ENCODE measurements at places on chromosomes 12 and 14.

- peak; percentile 87 for DNase-seq
Measured at GRCh38 chr12:121568971-121569751, 11.7 kb downstream of the KDM2B start.

DNA sequence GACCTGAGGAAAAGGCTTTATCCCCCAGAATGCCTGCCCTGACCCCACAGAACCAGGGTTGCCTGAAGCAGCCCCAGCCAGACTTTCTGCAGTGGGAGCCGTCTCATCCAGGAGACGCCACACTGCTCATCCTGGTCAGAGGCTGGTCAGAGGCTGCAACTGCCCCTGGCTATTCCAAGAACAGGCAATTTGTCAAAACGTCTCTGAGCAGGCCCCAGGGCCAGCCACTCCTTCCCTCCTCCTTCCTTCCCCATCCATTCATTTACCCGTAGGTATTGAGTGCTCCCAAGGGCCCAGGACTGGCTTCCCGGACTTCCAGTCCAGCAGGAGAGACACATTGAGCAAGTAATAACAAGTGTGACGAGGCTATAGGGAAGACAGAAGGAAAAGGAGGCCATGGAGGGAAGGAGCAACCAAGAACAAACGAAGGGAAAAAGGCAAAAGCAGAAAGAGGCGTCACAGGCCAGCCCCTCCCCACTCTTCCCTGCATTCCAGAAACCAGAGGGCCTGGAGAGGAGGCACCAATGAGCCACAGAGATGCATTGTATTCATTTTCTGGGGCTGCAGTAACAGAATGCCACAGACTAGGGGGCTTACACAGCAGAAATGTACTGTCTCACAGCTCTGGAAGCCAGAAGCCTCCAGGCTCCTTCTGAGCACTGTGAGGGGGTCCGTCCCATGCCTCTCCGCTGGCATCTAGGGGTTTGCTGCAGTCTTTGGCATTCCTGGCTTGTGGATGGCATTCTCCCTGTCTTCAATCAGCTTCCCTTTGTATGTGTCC lies 21.0 kb upstream of the CD9 start:
- DNase-seq = peak; percentile 55

DNA sequence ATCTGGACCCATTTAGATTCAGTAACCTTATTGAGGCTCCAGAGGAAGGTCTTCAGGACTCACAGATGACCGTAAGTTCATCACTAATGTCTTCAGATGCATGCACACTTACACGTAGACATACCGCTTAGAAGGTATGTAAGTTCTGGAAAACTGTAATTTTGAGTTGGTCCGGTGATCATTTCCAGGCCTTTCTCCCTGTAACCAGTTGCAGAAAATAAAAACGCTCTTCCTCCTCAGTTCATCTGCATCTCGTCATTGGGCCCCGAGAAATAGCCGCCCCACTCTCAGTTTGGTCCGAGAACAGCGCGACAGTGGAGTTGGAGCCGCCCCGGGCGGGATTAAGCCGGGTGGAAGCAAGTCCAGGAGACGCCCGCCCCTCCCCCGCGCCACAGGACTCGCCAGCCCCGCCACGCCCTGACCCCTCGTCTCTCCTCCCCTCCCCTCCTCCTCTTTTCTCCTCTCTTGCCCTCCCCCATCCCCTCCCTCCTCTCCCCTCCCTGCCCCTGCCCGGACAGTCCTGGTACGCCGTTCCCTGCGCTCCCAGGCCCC lies 83.7 kb downstream of the TNFAIP2 start:
- DNase-seq = peak; percentile 78

DNA sequence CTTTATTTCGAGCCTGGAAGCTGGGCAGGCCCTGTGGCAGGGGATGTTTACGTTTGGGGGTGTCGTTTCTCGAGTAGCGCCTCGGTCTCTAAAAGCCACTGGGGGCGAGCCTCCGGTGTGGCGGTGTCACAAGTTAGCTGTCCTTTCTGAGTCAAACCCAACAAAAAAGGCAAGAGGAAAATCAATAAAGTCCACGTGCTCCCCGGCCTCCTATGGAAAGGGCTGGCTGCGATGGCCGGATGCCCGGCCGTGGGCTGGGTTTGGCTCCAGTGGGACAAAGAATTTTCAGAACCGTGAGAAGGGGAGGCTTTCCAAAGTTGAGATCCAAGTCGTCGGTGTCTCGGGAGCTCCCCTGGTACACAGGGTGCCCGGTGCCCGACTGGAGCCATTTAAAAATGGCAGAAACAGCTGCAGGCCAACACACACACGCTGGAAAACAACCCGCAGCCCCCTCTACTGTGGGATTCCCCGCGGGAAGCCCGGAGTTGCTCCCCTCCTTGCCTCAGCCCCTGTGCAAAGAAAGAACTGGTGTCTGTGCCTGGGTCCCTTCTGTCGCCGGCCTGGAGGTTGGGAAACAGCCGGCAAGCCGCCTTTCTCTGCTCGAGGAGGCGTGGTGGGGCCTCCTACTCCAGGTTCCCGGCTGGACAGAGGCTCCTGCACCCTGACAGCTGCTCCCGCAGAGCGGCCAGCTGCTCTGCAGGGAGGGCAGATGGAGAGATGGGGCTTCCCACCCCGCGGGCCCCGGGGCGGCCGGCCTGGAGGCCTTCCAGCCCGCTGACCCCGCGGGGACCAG lies 1.9 kb downstream of the BCL7A start:
- peak; percentile 89 for DNase-seq

DNA sequence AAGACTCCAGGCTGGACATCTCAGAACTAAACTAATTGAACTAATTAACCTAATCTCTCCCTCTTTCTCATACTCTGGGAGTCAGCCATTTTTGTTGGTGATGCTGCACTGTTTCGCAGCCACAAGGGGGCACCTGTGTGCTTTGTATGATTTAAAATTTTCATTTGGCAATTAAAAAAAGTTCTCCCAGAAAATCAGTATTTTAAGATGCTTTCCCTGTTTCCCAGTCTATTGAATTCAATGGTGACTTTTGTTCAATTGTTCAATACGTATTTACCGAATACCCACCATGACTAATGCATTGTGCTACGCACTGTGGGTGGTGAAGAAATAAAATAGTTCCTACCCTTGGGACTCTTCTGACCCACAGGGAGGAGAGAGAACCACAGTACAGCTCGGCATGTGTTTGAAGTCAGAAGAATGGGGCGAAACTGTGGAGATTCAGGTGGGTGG lies 63.7 kb downstream of the ZNF664 start:
- peak; percentile 83 for DNase-seq

DNA sequence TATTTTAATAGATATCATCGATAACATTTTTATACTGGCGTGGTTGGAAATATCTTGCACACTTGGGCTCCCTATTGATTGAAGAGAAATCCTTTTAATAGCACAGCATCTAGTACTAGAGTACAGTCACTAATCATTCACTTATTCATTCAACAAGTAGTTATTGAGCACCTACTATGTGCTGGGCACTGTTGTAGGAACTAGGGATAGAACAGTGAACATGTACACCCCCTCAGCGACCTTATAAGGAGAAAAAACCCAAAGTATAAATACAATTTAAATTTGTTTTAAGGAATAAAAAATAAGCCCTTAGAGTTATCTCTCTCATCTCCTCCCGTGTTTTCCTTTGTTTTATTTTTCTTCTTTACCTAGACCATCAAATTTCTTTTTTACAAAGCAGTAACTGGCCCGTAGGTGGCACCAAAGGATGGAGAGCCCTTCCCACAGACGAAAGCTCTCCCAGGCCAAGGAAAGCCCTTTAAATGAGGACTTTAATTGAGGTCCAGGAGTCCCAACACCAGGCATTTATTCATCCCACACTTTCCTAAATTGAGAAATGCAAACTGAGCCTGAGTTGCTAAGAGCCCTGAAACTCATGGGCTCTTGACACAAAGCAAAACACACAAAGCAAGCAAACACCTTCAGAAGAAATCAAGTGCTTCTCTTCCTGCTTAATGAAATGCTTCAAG lies 29.0 kb downstream of the PEBP1 start:
- peak; percentile 44 for DNase-seq

GRCh38 chr12:53054112-53054878 lies 4.4 kb downstream of the TNS2 start:
- peak; percentile 98 for DNase-seq

DNA sequence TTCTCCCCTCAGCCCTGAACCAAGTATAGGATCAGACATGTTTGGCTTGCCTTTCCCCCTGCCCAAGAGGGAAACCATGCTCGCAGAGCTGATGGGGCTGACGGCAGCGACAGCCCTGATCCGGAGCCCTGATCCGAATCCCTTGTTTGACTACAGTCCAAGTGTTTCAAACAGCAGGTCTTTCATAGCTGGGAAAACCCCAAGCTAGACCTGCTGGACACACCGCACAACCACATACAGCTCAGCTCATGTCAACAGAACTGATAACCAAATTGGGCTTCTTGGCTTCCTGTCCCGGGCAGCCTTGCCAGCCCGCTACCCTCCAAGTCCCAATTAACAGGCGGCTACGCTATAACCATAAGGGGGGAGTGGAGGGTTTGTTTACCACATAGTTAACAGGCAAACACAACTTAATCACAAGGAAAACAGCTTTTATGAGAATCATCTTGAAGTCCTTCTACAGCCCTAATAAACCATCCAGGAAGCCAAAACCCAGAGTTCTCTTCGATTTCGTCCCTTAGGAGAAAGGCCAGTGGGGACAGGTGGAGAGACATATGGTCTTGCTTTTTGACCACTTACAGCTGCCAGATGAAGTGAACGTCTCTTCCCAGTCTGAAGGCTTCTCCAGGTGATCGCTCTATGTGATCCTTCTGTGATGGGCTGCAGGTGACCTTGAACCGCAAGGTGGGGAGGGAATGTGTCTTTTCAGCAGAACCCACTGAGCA lies 64.5 kb upstream of the MANSC4 start:
- peak; percentile 17 for DNase-seq

DNA sequence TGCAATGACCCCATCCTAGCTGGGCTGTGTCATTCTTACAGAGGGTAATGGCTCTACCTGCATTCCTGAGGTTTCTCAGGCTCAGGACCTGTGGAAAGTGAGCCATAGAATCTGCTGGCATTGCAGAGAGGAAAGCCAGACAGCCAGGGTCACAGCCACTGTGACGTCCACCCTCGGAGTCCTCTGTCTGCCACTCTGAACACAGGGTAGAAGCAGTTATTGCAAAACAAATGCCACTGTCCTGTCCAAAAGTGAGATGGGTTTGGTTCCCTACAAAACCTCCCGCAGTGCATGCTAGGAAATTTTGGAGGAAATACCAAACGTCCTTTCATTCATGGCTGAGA lies 37.8 kb downstream of the TNFAIP2 start:
- no peak for DNase-seq

- no peak for DNase-seq
Measured at GRCh38 chr12:47999816-48000215, 4.5 kb downstream of the COL2A1 start.

GRCh38 chr14:23578560-23579310 lies at the start of gene JPH4:
TSS of gene JPH4 (minus strand) at chr14:23578790. CDS start at chr14:23577453, 1,337 bp downstream.
- peak; percentile 46 for DNase-seq

DNA sequence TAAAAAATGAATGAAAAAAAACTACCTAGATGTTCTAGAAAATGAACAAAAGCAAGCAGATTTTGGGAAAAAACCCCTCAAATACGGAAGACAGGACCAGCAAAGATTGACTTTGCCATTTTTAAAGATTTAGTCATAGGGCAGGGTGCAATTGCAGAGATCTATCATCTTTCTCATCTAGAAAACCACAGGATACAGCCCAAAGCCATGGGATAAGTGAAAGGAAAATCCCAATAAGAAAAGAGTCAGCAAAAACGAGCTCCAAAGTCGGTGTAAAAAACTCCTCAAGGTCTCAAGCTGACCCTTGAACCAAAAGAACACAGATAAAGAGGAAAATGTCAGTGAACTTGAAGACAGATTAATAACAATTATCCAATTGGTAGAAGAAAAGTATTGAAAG lies 28.0 kb downstream of the CEP290 start:
- DNase-seq = no peak

- no peak for DNase-seq
Measured at GRCh38 chr12:6391013-6391412, 7.1 kb downstream of the LTBR start.

Measured in tongue (tissue), 3 donors.